ENCODE measurements at places on chromosomes 12 and 14.

DNA sequence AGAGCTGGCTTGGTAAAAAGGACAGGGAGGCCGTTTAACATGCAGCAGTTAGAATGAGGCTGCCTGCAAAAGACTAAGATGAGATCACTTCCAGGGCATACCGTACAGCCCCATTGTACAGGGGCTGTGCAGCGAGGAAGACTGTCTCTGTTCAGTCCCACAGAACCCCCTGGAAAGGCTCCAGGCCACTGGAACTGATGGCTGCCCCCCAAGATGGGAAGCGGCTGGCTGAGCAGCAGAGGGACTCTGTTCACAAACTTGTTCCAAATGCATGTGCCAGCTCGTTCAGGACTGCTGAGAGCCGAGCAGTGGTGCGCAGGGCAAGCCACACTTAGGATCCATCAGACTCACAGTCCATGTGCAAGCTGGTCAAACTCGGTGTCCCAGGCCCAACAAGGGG lies 82.9 kb downstream of the CHGA start:
- no peak for DNase-seq

DNA sequence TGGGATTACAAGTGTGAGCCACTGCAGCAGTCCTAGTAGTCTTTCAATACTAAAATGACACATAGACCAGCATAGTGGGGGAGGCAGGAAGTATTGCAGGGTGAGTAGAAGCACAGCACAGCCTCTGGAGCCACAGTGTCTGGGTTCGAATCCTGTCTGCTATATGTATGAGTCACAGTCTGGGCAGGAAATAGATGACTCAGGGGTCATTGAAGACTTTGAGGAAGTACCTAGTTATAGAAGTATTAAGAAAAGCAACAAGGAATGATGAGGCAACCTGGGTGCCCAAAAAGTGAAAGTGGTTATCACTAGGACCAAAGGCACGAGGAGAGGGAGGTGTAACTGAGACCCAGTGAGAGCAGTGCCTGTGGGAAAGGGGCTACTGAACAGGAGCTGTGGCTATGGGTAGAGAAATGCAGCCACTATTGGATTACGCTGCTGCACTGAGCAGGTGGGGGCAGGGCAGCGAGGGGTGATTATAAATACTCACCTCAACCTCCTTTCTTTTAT lies 124.0 kb downstream of the PDE3A start:
- DNase-seq, result no peak

GRCh38 chr12:46067094-46067493 lies 76.7 kb upstream of the SCAF11 start:
- DNase-seq, result no peak

- no peak for DNase-seq
Measured at GRCh38 chr12:122963941-122964265, 2.4 kb downstream of the ABCB9 start.

DNA sequence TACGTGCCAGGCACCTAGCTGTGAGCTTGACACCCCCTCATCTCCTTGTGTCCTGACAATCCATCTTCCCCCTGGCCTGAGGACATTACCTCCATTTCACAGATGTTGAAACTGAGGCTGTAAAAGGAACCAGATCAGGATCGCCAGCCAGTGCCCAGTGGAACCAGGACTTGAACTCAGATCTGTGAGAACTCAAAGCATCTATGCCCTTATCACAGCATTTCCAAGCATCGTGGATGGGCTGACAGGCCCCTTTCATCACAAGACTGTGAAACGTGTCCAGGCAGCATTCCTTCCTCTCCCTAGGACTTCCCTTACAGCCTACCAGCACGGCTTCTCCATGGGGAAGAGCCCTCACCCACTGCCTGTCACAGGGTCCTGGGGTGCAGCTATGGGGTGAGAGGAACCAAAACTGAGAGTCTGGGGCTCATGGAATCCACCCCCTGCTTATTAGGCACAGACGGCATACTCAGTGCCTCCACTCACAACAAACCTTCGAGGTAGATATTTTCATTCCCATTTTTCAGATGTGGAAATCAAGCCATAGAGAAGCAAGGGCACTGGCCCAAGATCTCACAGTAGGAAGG lies 26.9 kb downstream of the CMKLR1 start:
- DNase-seq, result no peak

DNA sequence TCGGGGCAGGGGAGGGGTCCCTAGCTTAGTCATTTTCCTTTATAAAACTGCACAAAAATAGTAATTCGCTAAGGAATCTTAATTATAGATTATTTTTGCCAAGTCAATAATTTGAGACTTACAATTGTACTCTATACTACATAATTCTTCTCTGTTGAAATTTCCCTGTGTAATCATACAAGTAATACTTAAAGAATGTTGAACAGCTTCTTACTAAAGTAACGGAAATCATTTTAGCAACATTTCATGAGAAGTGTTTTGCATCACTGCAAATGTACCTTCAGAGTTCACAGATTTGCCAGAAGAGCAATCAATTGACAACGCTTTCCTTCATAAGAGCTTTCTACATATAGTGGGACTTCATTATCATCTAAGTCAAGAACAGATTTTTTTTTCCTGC lies 7.9 kb upstream of the GNG2 start:
- no peak for DNase-seq

All from stimulated activated CD4-positive, alpha-beta T cell treated with anti-CD3 and anti-CD28 coated beads, Interleukin-4, amount 100 ng/mL, for 48 hours (primary cell).